ENCODE measurements at places on chromosomes 4 and X.
A peak's percentile ranks its signal among the peaks of the same experiment; 100 is the strongest.

GRCh38 chr4:7691982-7692381 is 247.7 kb downstream of the AFAP1 start:
- DNase-seq = no peak

DNA sequence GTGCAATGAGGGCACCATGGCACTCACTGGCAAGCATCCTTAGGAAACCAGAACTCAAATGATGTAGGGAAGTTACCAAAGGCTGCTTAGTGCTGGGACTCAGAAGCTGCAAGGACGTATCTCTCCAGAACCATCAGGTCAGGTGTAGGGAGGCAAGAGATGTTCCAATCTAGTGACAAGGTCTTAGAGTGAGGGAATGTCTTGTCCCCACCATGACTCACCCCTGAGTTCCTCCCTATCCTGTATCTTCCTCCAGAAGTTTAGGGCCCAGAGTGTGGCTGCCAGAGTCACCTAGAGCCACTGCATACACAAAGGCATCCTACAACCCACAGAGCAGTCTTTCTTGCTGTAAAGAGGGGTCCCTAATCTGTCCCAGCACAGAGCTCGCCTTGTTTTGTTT is 14.1 kb upstream of the IRAK1 start:
- no peak for DNase-seq

DNA sequence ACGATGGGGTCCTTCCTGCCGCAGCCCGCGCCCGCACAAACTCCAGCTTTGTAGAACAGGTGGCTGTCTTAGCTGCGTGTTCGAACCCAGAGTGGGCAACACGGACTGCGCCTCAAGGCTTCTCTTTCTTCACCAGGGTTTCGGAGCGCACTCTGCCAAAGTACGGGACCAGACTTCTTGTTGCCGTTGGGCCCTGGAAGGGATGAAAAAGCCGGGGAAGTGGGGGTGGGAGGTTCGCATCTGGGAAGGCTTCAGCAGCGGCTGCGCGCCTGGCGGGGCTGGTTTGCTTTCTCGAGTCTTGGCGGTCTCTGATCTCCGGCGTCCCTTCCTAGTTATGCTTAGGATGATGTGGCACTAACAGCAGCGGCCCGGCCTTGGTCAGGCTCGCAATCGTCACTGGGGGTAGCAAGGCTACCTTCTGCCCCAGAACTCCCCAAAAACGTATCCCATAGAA is 673 bp downstream of the PARM1 start:
- no peak for DNase-seq

DNA sequence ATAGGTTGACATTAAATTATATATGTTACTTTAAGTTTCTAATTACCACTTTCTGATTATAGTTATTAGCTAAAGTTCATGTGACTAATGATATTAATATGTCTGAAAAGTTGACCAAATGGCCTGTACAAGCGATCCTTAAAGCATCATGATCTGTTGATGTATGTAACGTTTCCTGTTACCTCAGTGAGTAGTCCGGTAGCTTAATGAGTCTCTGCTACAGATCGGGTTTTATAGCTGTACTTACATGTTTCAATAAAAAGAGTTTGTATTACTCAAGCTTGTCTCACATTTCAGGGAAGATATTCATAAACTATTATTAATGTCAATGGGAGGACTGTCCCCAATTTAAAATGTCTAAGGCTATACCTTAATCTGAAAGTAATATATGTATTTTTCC is 246.3 kb downstream of the PPP3CA start:
- DNase-seq = no peak

GRCh38 chrX:131262738-131263679 is 26.1 kb downstream of the IGSF1 start:
- DNase-seq = no peak

DNA sequence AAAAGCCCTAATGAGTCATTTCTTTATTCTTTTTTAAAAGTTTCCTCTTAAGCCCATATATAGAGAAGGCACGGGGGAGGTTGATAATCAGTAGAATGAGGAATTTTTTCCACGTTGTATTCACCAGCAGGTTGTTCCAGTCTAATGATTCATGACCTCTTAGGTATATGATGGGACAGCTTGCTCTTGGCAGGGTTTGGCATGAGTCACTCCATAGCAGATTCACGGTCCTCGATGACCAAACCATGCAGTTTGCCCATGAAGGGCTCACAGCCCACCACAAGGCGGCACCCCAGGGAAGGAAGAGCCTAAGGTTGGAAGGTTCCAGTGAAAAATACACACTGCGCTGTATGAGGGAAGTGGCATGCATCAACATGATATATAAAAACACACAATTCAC is 623.8 kb upstream of the DIPK2B start:
- DNase-seq = peak; percentile 36

- DNase-seq = no peak
Measured at GRCh38 chrX:27953171-27953570, 28.1 kb downstream of the DCAF8L1 start.

DNA sequence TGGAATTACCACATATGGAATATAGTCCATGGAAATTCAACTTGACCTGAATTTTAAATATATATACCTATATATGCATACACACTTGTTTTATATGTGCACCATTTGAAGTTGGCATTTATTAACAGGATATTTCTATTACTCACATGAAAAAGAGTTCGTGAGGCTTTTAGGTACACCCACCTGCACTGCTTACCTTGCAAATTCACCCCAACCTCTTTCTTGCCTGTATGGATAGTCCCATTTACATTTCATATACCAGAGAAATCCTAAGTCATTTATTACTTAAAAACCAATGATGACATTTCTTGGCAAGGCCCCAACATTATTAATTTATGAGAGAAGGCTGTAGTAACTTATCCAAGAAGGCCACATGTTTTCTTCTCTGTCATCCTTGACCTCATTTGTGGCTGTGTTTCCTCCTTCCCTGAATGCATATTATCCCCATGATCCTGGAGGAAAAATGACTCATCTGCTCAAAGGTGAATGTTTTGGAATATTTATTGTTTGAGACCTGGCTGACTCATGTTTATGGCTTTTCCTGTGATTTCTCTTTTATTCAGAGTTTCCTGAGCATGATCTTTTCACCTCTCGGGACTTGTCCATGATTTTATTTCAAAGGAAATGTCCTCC is 62.2 kb upstream of the FAM241A start:
- DNase-seq = no peak

DNA sequence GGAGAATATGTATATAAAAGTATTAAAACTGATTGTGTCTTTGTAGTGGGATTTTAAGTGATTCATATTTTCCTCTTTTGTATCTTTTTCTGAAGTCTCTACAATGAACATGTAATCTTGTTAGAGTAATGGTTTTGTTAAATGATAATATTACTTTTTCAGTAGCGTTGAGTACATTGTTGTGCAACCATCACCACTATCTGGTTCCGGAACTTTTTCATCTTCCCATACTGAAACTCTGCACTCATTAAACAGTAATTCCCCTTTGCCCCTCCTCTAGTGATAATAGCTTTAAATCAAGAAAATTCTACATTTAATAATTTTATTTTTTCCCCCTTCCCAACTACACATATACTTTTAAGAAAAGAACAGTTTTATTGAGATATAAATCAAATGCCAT is 23.3 kb downstream of the SHROOM3 start:
- no peak for DNase-seq

GRCh38 chr4:14841801-14842768 is 160.2 kb upstream of the CPEB2 start:
- no peak for DNase-seq

DNA sequence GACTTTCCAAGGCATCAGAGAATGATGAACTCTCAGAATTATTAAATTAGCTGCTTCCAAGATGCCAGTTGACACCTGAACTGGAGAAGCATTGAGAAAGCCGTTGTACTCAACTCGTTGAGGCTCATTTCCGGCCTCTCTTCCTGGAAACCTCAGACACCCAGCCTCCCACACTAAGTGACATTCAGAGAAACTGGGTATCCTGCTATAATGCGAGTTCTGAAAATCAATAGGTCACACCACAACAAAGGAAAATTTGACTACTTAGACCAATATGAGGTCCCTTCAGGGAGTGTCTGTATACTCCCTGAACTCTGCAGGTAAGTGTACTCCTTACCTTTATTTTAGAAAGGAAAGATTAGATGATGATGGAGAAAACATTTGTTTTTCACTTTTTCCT is 51.2 kb downstream of the ENPEP start:
- peak; percentile 13 for DNase-seq

DNA sequence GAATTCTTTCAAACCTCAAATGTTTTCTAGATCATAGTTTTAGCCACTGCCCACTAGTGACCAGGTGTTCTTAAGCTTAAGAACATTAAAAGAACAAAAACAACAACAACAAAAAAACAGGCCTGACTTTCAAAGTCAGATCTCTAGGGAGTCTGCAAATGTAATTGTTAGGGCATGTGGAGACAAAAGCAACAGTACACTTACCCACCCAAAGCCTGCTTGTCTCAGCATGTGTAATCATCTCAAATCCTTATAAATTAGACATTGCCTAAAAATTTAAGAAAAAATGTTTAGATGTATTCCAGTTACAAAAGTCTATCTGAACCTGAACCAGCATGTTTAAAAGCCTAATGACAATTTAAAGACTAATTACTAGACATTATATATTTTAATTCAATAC is 79.9 kb downstream of the SLC7A11 start:
- no peak for DNase-seq

- DNase-seq = no peak
Measured at GRCh38 chr4:169315530-169316343, 45.0 kb upstream of the SH3RF1 start.

DNA sequence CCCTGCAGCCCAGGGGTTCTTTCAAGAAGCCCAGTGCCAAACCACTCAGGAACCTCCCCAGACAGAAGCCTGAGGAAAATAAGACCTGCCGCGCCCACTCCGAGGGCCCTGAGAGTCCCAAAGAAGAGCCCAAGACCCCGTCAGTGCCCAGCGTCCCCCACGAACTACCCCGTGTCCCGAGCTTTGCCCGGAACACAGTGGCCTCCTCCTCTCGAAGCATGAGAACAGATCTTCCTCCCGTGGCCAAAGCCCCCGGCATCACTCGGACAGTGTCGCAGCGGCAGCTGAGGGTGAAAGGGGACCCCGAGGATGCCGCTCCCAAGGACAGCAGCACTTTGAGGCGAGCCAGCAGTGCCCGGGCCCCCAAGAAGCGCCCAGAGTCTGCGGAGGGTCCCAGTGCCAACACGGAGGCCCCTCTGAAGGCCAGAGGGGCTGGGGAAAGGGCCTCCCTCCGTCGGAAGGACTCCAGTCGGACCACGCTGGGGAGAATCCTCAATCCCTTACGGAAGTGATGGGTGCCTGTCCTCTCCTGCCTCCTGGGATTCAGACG is 40.2 kb downstream of the FHDC1 start:
- no peak for DNase-seq

GRCh38 chr4:80927420-80927819 is 103.1 kb upstream of the BMP3 start:
- no peak for DNase-seq

GRCh38 chr4:73573794-73574528 is 46.3 kb downstream of the RASSF6 start:
- peak; percentile 11 for DNase-seq

DNA sequence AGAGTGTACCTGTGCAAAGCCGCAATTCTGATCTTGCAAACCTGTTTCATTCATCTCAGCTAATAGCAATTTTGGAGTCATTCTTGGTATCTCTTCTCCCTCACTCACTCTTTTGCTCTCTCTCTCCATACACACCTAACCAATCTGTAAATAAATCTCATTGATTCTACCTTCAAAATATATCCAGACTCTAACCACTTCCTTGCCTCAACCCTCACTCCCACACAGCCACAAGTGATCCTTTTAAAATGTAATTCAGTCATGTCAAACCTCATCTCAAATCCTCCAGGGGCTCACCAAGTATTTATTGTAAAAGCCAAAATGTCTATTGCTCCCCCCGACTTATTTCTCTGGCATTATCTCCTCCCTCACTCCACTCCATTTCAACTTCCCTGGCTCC is 51.7 kb upstream of the SLC10A4 start:
- DNase-seq = no peak

GRCh38 chr4:144733566-144733965 is 87.6 kb downstream of the HHIP start:
- DNase-seq = no peak

DNA sequence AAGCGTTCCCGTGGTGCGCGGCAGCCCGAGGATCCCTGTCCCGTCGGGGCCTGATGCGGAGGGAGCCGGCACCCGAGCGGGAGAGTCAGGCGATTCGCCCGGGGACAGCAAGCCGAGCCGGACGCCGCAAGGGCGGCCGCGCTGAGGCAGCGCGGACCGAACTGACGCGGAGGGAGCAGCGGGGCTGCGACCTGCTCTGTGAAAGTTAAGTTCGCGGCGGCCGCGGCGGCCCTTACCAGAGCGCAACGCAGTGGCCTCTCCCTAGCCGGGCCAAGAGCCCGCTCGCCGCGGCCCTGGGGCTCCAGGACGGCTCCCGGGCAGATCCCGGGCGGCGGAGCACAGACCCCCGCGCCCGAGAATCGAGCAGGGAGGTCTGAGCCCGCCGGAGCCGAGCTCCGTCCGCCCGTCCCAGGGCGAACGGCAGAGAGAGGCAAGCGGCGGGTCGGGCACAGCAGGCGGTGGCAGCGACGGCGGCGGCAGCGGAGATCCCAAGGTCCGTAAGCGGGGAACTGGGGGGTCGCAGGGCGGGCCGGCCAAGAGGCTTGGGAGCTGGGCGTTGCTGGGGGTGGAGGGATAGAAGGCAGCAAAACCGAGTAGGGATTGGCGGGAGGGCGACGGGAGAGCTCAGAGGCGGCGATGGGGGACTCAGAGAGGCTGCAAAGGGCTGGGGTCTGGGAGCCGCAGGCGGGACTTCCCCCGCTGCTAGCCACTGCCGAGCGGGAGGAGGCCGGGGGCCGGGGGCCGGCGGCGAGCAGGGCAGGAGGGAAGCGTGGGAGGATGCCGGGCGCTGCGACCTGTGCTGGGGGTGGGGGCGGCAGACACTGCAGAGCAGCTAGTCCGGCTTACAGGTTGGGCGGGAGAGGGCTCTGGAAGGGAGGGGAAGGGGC is 1.0 kb downstream of the GPR50 start:
- no peak for DNase-seq

GRCh38 chr4:55491486-55491885 is 55.2 kb downstream of the CLOCK start:
- DNase-seq = no peak

GRCh38 chr4:171118091-171118490 is 695.1 kb upstream of the GALNTL6 start:
- no peak for DNase-seq

- peak; percentile 43 for DNase-seq
Measured at GRCh38 chr4:26204249-26204825, 116.5 kb upstream of the RBPJ start.

- no peak for DNase-seq
Measured at GRCh38 chr4:156201050-156201449, 247.4 kb upstream of the CTSO start.

- no peak for DNase-seq
Measured at GRCh38 chr4:127788517-127788916, 6.4 kb downstream of the HSPA4L start.

DNA sequence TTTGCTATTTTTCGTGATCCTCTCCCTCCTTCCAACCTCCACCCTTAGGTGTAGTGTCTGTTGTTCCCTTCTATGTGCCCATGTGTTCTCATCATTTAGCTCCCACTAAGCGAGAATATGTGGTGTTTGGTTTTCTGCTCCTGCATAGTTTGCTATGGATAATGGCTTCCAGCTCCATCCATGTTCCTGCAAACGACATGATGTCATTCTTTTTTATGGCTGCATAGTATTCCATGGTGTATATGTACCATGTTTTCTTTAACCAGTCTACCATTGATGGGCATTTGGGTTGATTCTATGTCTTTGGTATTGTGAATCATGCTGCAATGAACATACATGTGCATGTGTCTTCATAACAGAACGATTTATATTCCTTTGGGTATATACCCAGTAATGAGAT is 102.7 kb downstream of the SEL1L3 start:
- DNase-seq = no peak
